Type B pancreatic cell (in vitro differentiated cells): ENCODE measurements at places on chromosomes 2 and 18.
A peak's percentile ranks its signal among the peaks of the same experiment; 100 is the strongest.

DNA sequence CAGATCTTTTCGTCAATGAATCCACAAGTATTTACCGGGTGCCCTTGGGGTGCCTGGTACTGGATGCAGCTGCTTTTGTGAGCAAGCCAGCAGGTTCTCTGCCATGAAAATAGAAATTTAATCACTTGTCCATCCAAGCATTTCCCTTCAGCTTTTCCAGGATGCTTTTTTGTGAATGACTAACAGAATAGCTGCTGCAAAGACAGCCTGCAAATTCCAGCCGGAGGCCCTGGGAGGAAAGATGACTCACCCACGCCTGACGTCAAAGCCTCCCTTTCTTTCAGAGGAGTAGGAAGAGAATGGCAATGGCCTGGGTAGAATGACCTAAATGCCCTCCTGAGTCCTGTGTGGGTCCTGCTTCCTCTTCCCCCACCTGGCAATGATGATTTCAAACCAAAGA is 111.9 kb downstream of the AP1S3 start:
- H3K4me3 ChIP-seq = no peak overlapping the region
- H3K27ac ChIP-seq = peak overlapping the region; percentile 78
- no peaks in the 10 kb centered on the region for H3K27me3 ChIP-seq
- peak; percentile 73 for DNase-seq
- peaks cover 33% of the 10 kb centered on the region for H3K4me1 ChIP-seq

- no peak overlapping the region for H3K27ac ChIP-seq
- no peaks in the 10 kb centered on the region for H3K36me3 ChIP-seq
- DNase-seq = no peak
- H3K4me3 ChIP-seq = no peak overlapping the region
- peaks cover 31% of the 10 kb centered on the region for H3K27me3 ChIP-seq
Observed at GRCh38 chr18:79625195-79625923, 54.2 kb upstream of the CTDP1 start.

DNA sequence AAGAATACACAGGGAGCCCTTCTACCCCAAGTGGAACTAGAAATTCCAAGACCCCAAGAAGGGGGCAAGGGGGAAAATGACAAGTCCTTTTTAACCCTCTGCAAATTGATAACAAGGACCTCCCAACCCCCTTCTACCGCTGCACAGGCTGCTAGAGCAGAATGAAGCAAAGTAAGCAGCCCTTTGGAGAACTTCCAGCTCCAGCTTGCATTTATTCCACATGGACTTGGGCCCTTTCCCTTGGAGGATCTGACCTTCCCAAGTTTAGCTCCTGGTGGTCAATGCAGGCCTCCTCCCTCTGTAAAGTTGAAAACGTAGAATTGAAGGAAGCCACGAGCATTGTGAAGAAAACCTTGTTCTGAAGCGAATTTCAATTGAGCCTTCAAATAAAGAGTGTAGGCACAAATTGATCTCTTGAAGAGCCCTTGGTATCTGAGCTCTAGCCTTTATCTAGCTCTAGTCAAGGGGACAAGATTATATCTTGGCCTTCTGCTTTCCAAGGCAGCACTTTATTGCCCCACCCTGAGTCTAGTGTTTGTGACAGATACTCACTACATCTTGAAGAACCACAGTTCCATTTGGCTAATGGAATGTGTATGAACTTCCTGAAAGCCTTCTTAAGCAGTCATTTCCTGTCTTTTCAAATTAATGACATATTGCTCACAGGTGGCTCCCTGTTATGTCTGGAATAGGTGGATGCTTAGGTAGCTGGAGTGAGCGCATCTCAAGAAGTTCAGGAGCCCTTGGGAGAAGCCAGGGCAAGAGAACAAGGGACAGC is 37.2 kb downstream of the SLC14A2 start:
- no peak overlapping the region for H3K27ac ChIP-seq
- H3K4me3 ChIP-seq = no peak overlapping the region
- H3K4me1 ChIP-seq = no peaks in the 10 kb centered on the region

GRCh38 chr18:59758106-59758505 is 60.9 kb upstream of the CCBE1 start:
- H3K36me3 ChIP-seq = no peaks in the 10 kb centered on the region
- H3K4me3 ChIP-seq = no peak overlapping the region
- H3K27me3 ChIP-seq = peaks cover 8% of the 10 kb centered on the region
- H3K4me1 ChIP-seq = peaks cover 5% of the 10 kb centered on the region

- H3K27me3 ChIP-seq = peaks cover 87% of the 10 kb centered on the region
- no peak for DNase-seq
- H3K4me3 ChIP-seq = peak overlapping the region; percentile 87
- H3K27ac ChIP-seq = peak overlapping the region; percentile 58
Observed at GRCh38 chr2:232418466-232419244, 12.0 kb downstream of the ALPG start.

- peaks cover 5% of the 10 kb centered on the region for H3K4me1 ChIP-seq
- no peak overlapping the region for H3K27ac ChIP-seq
- peaks cover 46% of the 10 kb centered on the region for H3K27me3 ChIP-seq
- H3K36me3 ChIP-seq = no peaks in the 10 kb centered on the region
- DNase-seq = no peak
- H3K4me3 ChIP-seq = peak overlapping the region; percentile 66
Observed at GRCh38 chr2:118882693-118883336, 35.4 kb upstream of the EN1 start.

DNA sequence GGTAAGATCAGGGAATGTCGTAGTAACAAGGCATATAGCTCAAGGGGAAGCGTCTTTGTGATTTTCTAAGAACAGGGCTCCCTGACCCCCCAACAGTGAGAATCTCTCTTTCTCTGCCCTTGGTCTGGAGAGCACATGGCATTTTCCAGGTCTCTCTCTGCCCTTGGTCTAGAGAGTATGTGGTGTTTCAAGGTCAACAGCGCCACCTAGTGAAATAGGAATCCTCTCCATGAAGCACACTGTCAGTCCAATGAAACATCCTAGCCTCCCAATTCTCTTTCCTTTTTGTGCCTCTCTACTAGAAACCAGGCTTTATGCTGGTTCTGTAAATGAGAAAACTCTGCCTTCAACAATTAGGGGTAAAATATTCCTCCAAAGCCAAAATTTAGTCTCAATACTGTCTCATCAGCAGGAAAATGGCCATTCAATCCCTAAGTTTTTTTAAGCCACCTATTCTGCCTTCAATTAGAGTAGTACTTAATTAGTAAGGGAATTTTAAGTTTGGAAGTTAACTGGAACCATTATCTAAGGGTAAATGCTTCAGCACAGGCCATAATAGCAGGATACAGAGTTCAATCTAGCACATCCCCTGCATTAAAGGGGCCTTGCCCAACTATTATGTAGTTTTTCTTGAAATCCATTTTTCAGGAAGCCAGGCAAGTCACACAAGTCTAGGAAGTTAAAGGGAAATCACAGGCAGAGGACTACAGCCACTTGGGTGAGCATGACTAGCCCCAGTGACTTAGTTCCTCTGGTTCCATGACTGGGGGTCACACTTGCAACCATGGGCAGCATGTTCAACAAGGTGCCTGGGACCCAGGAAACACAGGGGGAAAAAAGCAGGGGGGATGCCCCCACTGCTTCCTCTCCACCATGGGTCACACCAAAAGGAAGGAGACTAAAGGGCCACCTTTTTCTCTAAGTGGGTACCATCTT is 12.4 kb downstream of the DYM start:
- H3K27ac ChIP-seq = no peak overlapping the region
- no peaks in the 10 kb centered on the region for H3K27me3 ChIP-seq
- H3K4me3 ChIP-seq = no peak overlapping the region
- no peaks in the 10 kb centered on the region for H3K4me1 ChIP-seq

- no peak for DNase-seq
- H3K27me3 ChIP-seq = no peaks in the 10 kb centered on the region
- H3K4me3 ChIP-seq = no peak overlapping the region
- no peak overlapping the region for H3K27ac ChIP-seq
- H3K4me1 ChIP-seq = peaks cover 8% of the 10 kb centered on the region
Observed at GRCh38 chr18:43081396-43081795, 34.1 kb downstream of the RIT2 start.

- H3K4me1 ChIP-seq = peaks cover 5% of the 10 kb centered on the region
- no peaks in the 10 kb centered on the region for H3K36me3 ChIP-seq
- H3K27me3 ChIP-seq = peaks cover 10% of the 10 kb centered on the region
- H3K27ac ChIP-seq = peak within 1 kb of the TSS; percentile 89
Observed at GRCh38 chr2:223837287-223838061, at the start of gene AP1S3. Gene AP1S3 (minus strand): TSS chr2:223837582. CDS start chr2:223837450, 132 bp downstream.

DNA sequence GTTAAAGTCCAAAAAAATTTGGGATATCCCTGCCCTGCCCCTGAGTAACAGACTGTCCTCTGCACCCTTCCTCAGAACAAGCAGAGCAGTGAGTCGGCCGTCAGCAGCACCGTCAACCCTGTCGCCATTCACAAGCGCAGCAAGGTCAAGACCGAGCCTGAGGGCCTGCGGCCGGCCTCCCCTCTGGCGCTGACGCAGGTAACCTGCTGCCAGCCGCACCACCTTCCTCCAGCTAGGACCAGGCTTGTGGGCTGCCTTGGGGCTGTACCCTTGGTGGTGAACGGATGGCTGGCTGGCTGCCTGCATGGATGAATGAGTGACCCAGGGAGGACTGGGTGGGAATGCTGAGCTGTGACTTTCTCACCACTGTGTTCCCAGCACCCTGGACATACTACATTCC is 236.2 kb downstream of the GLI2 start:
- DNase-seq = no peak
- peaks cover 4% of the 10 kb centered on the region for H3K27me3 ChIP-seq
- peaks cover 23% of the 10 kb centered on the region for H3K36me3 ChIP-seq

- peaks cover 12% of the 10 kb centered on the region for H3K4me1 ChIP-seq
- H3K36me3 ChIP-seq = peaks cover 6% of the 10 kb centered on the region
- no peak for DNase-seq
- H3K27me3 ChIP-seq = no peaks in the 10 kb centered on the region
- H3K27ac ChIP-seq = peak overlapping the region; percentile 99
- peak overlapping the region; percentile 50 for H3K4me3 ChIP-seq
Observed at GRCh38 chr2:86243950-86244733, 44.9 kb downstream of the MRPL35 start.

DNA sequence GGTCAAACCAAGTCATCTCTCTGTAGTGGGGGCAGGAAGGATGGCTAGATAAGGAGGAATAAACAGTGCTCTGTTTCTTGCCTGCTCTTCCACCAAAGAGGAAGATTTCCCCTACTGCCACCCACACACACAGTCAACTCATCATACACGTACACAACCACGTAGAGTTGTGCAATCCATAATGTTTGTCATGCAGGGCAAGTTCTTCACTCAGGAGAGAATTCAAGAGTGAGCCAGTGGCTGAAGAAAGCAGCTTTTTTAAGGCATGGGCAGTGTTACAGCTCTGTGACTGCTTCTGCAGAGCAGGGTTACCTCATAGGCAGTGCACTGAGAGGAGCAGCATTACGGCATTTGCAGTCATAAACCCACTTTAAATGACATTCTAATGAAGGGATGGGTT is 283.0 kb downstream of the RND3 start:
- H3K36me3 ChIP-seq = no peaks in the 10 kb centered on the region
- no peak overlapping the region for H3K27ac ChIP-seq
- H3K4me3 ChIP-seq = no peak overlapping the region
- no peaks in the 10 kb centered on the region for H3K4me1 ChIP-seq
- no peak for DNase-seq
- H3K27me3 ChIP-seq = no peaks in the 10 kb centered on the region
